ENCODE measurements at places on chromosomes 13 and 19. TPM values are rescaled to one million over a fixed set of nuclear protein-coding genes. Genes with fewer than 3 reads are reported as not detected.

DNA sequence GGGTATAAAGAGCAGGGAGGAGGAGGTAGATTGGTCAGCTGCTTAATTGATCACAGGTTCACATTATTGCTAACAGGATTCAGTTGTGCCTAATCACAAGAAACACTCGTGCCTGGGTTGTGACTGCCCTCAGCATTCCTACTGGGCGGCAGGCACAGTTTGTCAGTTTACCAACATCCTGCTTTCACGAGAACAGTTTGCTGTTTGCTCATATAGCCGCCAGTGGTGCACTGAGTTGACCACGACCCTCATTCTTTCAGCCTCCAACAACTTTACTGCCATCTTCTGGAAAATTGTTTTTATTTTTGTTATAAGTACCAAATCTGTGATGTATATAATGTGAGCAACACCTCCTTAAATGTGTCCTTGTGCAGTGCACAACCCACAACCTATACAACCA, 16.2 kb upstream of the IFT88 start:
- no peak overlapping the region for H3K27ac ChIP-seq
- H3K4me1 ChIP-seq, result peaks cover 30% of the 10 kb centered on the region
- no peak overlapping the region for H3K4me3 ChIP-seq
- DNase-seq, result no peak

DNA sequence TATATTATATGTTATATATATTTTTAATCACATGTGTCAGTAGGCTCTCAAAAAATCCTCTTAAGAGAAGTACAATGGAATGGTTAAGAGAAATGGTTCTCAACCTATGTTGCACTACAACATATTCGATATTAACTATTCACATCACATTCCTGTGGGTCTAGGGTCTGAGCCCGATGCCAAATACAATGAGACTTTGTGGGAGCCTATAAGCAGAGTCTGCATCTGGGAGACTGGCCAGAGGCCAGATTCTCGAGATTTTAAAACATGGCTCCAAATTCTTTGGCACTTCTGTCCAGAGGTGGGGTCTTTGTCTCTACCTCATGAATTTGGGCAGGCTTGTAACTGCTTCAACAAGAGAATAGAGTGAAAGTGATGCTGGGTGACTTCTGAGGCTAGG, 79.4 kb upstream of the NBEA start:
- H3K27me3 ChIP-seq, result no peaks in the 10 kb centered on the region
- H3K4me3 ChIP-seq, result no peak overlapping the region
- H3K27ac ChIP-seq, result no peak overlapping the region
- no peak for DNase-seq
- H3K4me1 ChIP-seq, result peaks cover 16% of the 10 kb centered on the region

GRCh38 chr13:107680115-107680514, 535.2 kb downstream of the LIG4 start:
- no peak for DNase-seq
- H3K4me1 ChIP-seq, result no peaks in the 10 kb centered on the region
- peaks cover 3% of the 10 kb centered on the region for H3K27me3 ChIP-seq
- no peak overlapping the region for H3K4me3 ChIP-seq
- no peaks in the 10 kb centered on the region for H3K36me3 ChIP-seq

GRCh38 chr19:47093254-47093653, 20.3 kb downstream of the ZC3H4 start:
- H3K27ac ChIP-seq, result peak overlapping the region; percentile 48
- peaks cover 28% of the 10 kb centered on the region for H3K36me3 ChIP-seq
- no peak for DNase-seq
- peaks cover 35% of the 10 kb centered on the region for H3K4me1 ChIP-seq
- no peak overlapping the region for H3K4me3 ChIP-seq

DNA sequence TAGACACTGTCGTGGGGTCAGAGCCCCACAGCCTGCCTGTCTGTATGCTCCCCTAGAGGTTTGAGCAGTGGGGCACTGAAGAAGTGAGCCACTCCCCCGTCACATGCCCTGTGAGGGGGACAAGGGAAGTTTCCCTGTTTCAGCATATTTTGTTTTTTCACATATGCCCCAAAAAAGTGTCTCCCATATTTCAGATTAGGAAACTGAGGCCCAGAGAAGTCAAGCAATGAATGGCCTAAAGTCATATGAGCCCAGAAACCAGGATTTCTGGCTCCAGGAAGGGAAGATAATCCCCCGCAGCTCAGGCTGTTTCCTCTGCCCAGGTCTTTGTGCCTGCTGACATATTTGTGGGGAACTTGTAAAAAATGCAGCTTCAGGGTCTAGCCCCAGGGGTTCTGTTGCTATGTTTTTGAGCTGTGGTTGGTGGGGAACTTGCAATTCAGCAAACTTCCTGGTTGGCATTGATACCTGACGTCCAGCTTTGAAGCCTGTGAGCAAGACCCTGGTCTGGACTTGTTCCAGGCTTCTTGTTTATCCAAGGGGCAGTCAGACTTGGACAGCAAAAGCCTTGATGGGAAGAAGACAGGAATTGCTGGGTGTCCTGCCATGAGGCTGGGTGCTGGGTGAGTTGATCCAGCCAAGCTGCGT, 9.5 kb downstream of the RASL11A start:
- H3K4me1 ChIP-seq, result no peaks in the 10 kb centered on the region
- no peak for DNase-seq
- no peaks in the 10 kb centered on the region for H3K36me3 ChIP-seq
- no peak overlapping the region for H3K4me3 ChIP-seq

- DNase-seq, result no peak
- H3K36me3 ChIP-seq, result no peaks in the 10 kb centered on the region
- H3K4me3 ChIP-seq, result no peak overlapping the region
- H3K27me3 ChIP-seq, result no peaks in the 10 kb centered on the region
- peaks cover 8% of the 10 kb centered on the region for H3K4me1 ChIP-seq
Observed at GRCh38 chr13:56906909-56907308, 233.8 kb upstream of the PRR20A start.

GRCh38 chr13:30569901-30570576, 47.7 kb upstream of the USPL1 start:
- H3K27ac ChIP-seq, result no peak overlapping the region
- no peaks in the 10 kb centered on the region for H3K36me3 ChIP-seq
- H3K4me3 ChIP-seq, result no peak overlapping the region

GRCh38 chr13:32838945-32839344, 177.3 kb upstream of the KL start:
- peaks cover 4% of the 10 kb centered on the region for H3K27me3 ChIP-seq
- H3K36me3 ChIP-seq, result peaks cover 6% of the 10 kb centered on the region
- peak overlapping the region; percentile 39 for H3K4me3 ChIP-seq

GRCh38 chr13:110698689-110699088, 7.2 kb downstream of the CARS2 start:
- H3K36me3 ChIP-seq, result peaks cover 33% of the 10 kb centered on the region
- H3K27ac ChIP-seq, result no peak overlapping the region
- H3K27me3 ChIP-seq, result no peaks in the 10 kb centered on the region
- H3K4me3 ChIP-seq, result no peak overlapping the region
- DNase-seq, result no peak
- H3K4me1 ChIP-seq, result peaks cover 16% of the 10 kb centered on the region

DNA sequence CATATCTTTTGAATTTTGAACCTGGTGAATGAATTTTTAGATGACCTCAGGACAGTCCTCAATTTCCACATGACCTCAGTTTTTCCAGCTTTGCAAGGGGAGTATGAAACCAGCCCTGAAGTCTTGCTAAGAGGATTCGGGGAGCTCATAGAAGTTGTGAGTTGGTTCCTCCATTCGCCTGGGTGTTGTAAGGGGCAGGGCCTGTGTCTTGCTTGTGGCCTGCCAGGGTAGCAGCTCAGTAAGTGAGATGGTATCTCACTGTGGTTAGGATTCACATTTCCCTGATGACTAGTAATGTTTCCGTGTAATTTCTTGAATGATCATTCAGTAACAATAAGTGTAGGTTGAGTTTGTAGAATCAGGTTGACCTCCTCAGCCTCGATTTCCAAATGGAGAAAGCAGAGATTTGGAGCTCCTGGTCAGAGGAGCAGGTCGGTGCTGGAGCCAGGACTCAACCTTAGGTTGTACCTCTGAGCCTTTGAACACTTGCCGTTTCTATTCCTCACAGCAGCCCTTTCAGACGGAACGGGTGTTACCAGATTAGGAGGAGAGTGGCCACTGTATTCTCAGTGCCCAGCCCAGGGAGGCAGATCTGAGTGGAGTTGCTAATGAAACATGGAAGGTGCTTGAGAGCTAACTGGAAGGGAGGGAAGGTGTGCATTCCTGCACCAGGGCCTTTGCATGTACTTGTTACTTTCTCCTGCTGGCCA, 14.6 kb downstream of the NACC1 start:
- peaks cover 17% of the 10 kb centered on the region for H3K4me1 ChIP-seq
- no peak for DNase-seq
- peak overlapping the region; percentile 5 for H3K27ac ChIP-seq
- no peaks in the 10 kb centered on the region for H3K27me3 ChIP-seq
- no peak overlapping the region for H3K4me3 ChIP-seq

DNA sequence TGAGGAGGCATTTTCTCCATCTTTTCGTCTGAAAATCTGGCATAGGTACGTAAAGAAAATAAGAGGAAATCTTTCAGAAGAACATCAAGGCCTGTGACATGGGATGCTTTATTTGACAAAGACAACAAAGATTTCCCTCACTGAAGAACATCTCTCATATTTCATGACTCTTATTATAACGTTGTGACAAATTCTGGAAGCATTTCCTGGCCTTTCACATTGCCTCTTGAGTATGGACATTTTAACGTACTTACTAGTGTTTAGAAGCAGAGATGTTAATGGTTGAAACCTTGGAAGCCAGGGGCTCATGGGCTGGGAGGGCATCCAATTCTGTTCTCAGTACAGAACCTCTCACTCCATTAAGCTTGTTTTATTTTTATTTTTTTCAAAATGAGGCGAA, 210.8 kb downstream of the DCT start:
- H3K27ac ChIP-seq, result no peak overlapping the region
- H3K27me3 ChIP-seq, result no peaks in the 10 kb centered on the region
- H3K4me3 ChIP-seq, result no peak overlapping the region
- no peaks in the 10 kb centered on the region for H3K36me3 ChIP-seq

GRCh38 chr13:37752146-37752545, 117.4 kb downstream of the TRPC4 start:
- no peaks in the 10 kb centered on the region for H3K27me3 ChIP-seq
- H3K36me3 ChIP-seq, result no peaks in the 10 kb centered on the region
- peaks cover 2% of the 10 kb centered on the region for H3K4me1 ChIP-seq
- H3K27ac ChIP-seq, result no peak overlapping the region
- no peak overlapping the region for H3K4me3 ChIP-seq

- H3K36me3 ChIP-seq, result peaks cover 4% of the 10 kb centered on the region
- H3K4me3 ChIP-seq, result no peak overlapping the region
- H3K27ac ChIP-seq, result no peak overlapping the region
- peaks cover 21% of the 10 kb centered on the region for H3K4me1 ChIP-seq
- DNase-seq, result no peak
- H3K27me3 ChIP-seq, result no peaks in the 10 kb centered on the region
Observed at GRCh38 chr19:46862503-46862834, 1.7 kb downstream of the ARHGAP35 start.

GRCh38 chr19:17389957-17390664, 3.9 kb downstream of the CCDC194 start:
- H3K4me3 ChIP-seq, result peak overlapping the region; percentile 95
- no peak overlapping the region for H3K27ac ChIP-seq
- H3K27me3 ChIP-seq, result peaks cover 23% of the 10 kb centered on the region

DNA sequence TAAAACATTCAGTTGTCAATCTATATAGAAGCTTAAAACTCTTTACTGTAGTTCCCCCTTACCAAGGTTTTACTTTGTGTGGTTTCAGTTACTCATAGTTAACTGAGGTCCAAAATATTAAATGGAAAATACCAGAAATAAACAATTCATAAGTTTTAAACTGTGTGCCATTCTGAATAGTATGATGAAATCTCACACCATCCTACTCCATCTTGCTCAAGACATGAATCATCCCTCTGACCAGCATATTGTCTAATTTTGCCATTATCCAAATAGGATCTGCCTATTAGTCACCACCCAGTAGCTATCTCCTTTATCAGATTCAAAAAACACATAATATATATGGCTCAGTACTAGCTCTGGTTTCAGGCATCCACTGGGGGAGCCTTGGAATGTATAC, 22.4 kb downstream of the ZNF571 start:
- H3K4me3 ChIP-seq, result no peak overlapping the region
- H3K36me3 ChIP-seq, result peaks cover 60% of the 10 kb centered on the region
- H3K4me1 ChIP-seq, result no peaks in the 10 kb centered on the region
- no peak overlapping the region for H3K27ac ChIP-seq

DNA sequence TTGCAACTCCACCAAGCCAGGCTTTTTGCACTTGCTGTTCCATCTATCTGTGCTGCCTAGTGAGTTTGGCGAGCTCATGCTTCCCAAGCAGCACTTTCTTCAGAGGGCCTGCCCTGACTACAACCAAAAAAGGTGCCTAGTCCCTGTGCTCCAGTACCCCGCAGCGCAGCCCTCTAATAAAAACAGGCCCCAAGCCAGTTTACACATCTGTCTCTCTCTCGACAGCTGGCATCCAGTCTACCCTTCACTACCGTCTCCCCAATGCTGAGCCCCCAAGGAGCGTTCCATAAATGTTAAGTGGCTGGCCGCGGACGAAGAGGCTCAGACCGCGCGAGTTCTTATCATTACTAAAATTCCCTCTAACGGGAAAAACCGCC, 512 bp downstream of the MED4 start:
- H3K36me3 ChIP-seq, result no peaks in the 10 kb centered on the region
- H3K27me3 ChIP-seq, result no peaks in the 10 kb centered on the region
- no peak for DNase-seq
- H3K4me3 ChIP-seq, result peak overlapping the region; percentile 93
- H3K4me1 ChIP-seq, result peaks cover 25% of the 10 kb centered on the region
- H3K27ac ChIP-seq, result peak overlapping the region; percentile 77

DNA sequence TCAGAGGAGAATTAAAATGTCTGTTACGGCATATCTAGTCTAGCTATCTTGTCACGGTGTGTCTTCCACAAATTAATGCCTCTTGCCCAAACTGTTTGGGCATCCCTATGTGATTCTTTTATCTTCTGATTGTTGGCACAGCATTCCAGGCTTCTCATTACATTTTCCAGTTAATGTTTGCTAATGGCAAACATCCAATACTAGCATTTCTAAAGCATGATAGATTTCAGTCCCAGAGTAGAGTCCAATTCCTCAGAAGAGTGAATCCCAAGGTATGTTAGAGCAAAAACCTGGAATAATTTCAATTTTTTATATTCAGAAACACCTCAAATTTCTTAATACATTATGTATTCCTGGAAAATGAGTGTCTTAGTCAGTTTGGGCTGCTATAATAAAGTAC, 684.5 kb upstream of the SLITRK1 start:
- no peaks in the 10 kb centered on the region for H3K36me3 ChIP-seq
- no peak for DNase-seq
- H3K4me1 ChIP-seq, result peaks cover 5% of the 10 kb centered on the region

GRCh38 chr19:58296104-58296503, 9.1 kb upstream of the ERVK3-1 start:
- DNase-seq, result no peak
- no peaks in the 10 kb centered on the region for H3K4me1 ChIP-seq
- peaks cover 71% of the 10 kb centered on the region for H3K36me3 ChIP-seq

GRCh38 chr19:18644196-18645034, 7.6 kb downstream of the KLHL26 start:
- peaks cover 26% of the 10 kb centered on the region for H3K4me1 ChIP-seq
- H3K36me3 ChIP-seq, result peaks cover 8% of the 10 kb centered on the region
- no peak for DNase-seq
- H3K27ac ChIP-seq, result no peak overlapping the region
- H3K27me3 ChIP-seq, result no peaks in the 10 kb centered on the region
- no peak overlapping the region for H3K4me3 ChIP-seq

- H3K27me3 ChIP-seq, result peaks cover 3% of the 10 kb centered on the region
- peak overlapping the region; percentile 80 for H3K4me3 ChIP-seq
- H3K36me3 ChIP-seq, result peaks cover 1% of the 10 kb centered on the region
- peaks cover 31% of the 10 kb centered on the region for H3K4me1 ChIP-seq
- peak overlapping the region; percentile 97 for H3K27ac ChIP-seq
Observed at GRCh38 chr19:1265615-1266128, 3.5 kb upstream of the CIRBP start.

Gene VPS36
- 35.2 TPM for total RNA-seq

Gene C2CD4C
- total RNA-seq, result 7.2 TPM

Gene IL11
- 0.46 TPM for total RNA-seq

Gene CYP2A6
- total RNA-seq, result not detected

Gene SIGLEC12
- not detected for total RNA-seq

Gene B3GNT8
- total RNA-seq, result 13.0 TPM

Gene CTXN1
- total RNA-seq, result 57.8 TPM

Gene NAXD
- 38.8 TPM for total RNA-seq

All from type B pancreatic cell (in vitro differentiated cells).